CD4-positive, alpha-beta T cell treated with Interleukin-21 for 1 hour (primary cell): ENCODE measurements at places on chromosomes 7 and 10.

DNA sequence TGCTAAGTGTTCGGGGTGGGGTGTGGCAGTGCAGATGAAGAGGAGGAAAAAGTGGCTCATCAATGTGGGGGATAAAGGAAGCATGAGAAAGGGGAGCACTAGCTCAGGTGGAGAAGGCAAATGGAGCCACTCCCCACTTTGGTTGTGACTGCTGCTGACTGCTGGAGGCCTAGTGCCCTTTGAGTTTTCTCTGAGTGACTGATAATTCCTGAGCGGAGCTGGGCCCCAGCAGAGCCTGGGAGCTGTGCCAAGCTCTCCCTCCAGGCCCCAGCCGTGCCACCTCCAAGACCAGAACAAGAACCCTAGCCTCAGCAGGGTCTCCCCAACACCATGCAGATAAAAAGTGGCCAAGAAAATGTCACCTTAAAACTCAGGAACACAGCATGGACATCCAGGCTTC lies 9.7 kb upstream of the RASSF4 start:
- DNase-seq = no peak

DNA sequence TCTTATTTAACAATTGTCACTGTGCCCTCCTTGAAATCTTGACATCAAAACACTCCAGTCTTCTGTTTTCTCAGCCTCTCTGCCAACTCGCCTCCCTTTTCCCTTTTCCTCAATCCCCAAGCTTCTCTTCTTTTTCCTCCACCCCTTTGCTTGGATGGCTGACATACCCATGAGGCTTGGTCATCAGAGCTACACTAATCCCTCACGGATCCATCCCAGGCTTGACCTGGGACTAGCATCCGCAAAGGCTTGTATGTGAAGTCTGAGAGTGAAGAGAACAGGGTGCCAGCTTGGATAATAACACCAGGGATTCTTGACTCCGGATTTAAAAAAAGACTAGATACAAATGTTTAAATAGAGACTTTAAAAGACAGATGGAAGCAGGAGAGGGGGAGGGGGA lies 428.8 kb upstream of the C7orf33 start:
- no peak for DNase-seq

DNA sequence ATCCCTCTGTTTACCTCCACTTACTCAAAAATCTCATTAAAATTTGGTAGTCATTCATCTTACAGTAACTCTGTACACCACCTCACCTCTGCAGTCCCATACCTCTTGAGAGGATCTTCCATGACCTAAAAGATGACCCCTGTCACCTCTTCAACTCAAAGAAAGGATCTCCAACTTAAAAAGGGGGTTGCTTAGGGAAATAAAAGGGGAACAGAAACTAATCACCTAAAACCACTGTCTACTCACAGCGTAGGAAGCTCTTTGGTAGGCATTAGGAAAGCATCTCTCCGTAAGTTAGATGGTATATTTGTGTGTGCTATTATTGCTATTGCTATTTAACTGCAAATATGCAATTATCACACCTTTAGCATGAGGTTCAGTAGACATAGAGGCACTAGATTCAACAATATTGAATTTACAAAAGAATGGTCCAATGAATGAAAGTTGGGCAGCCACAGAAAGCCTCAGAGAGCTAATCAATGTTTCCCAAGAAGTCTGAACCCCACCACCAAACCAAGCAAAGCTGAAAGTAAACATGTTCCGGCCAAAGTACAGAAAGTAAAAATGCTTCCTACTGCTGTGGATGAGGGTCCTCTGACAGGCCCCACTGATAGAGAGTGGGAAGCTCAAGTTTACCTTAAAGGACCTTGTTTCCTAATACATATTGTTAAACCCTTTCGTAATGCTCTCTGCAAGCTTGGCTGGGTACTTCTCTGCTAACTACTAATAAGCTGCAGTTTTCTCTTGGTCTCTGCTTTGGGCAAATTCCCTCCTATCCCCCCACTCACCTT lies 105.8 kb downstream of the GRM8 start:
- no peak for DNase-seq

DNA sequence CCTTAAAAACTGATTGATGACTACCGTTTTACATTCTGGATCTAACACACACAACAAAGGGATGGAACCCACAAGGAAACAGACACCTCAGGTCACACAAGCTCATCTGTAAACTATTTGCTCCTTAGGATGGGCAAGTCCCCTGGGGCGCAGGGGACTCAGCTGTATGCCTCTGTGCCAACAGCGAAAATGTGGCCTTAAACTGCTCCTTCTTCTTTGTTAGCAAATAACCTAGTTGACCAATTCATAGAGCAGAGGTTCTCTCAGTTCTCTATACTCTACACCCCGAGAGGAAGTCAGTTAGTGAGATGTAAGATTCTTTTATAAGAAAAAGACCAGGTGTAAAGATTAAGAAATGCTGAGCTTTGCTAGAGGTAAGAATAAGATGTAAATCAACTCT lies 181.9 kb upstream of the PRSS58 start:
- DNase-seq = no peak

- DNase-seq = no peak
Observed at GRCh38 chr7:51647931-51648351, 331.3 kb upstream of the COBL start.

DNA sequence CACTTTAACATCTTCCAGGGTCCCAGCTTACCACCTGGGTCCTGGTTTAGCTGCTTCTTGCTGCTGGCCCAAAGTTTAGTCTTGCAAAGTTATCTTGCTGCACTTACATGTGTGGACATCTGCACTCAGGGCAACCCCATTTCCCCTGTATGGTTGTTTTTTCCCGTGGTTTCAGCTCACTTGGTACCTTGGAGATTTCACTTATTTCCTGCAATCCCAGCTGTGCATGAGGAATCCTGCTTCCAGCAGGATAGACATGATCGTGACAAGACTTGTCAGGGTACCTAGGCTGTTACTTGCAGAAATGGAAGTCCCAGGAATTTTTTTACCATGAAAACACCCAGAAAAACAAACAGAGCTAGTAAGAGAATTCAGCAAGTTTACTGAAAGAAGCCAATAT lies 95.9 kb upstream of the LEP start:
- no peak for DNase-seq

DNA sequence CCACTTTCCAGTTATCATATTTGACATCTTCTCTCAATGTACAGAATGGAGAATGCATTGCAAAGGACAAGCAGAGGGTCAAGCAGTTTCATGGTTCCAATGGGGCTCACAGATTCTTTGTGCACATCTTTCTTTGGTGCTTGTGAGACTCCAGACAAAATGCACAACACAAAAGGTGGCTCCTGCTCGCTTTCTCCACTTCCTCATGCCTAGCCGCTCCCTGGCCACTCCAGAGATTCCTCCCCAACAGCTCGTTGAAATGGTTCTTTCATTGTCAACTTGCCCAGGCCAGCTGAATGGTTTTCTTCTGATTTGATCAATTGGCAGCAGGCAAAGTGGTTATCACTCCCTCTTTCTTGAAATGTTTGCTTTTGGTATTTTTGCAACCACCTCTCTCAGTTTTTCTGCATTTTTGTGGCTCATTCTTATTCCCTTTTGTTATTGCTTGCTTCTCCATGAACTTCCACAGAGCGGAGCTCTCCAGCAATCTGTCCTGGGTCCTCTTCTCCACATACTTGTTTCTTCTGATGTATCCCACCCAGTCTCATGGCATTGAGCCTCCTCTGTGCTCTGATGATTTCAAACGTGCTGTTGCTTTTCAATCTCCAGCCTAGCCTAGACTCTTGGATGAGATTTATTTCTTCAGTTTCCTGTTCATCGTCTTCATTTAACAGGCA lies 507.8 kb upstream of the MKI67 start:
- DNase-seq = no peak

DNA sequence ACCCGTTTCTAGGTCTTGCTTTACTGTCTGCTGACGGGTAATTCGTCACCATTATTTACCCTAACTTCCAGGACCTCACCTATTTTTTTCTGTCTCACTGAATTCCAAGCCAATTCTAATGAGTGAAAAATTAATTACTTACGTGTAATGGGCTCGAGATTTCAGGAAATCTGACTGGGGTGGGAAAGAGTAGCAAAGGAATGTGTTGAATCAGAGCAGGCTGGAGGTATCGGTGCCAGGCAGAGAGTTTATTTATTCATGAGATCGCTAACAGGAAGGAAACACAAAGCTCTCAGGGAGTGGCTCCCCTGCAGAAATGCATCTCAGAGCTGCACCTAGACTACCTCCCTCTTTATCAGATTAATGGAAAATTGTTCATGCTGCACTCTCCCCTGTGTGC lies 4.0 kb upstream of the DIP2C start:
- DNase-seq = no peak

DNA sequence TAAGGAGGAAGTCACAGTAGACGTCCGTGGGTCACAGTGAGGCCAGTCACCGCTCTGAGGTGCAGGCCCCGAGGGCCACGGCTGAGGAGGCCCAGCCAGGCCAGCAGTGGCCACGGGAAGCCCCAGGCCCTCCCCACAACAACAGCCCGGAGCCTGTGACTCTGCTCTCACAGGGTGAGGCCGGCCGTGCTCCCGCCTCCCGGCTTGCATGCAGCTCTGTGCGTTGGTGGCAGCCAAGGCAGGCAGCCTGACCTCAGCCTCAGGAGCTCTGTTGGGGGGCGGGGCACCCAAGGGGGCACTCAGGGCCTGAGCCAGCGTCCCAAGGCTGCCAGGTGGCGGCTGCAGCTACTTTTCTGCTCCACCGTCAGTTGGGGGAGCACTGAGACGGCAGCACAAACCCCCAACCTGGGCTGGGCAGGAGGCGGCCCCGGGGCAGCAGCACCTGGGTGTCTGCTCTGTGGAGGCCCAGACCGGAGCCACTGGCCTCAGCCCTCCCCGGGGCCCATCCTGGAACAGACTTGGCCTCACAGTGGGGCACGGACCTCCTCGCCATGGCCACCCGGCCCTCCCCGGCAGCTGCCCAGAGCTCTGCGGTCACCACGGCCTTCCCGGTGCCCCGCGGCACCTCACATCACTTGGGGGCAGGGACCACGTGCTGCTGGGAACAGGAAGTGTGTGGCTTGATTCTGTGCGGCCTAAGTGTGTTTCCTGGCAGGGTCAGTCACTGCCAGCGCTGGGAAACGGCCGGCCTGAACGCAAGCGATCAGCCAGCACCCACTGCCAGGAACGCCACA lies 13.3 kb downstream of the CYP2W1 start:
- no peak for DNase-seq

- DNase-seq = peak; percentile 60
Observed at GRCh38 chr10:96651998-96652431, 65.2 kb upstream of the TM9SF3 start.
